ENCODE measurements at places on chromosomes 4 and X. TPM values are rescaled to one million over a fixed set of nuclear protein-coding genes. Genes with fewer than 3 reads are reported as not detected.

DNA sequence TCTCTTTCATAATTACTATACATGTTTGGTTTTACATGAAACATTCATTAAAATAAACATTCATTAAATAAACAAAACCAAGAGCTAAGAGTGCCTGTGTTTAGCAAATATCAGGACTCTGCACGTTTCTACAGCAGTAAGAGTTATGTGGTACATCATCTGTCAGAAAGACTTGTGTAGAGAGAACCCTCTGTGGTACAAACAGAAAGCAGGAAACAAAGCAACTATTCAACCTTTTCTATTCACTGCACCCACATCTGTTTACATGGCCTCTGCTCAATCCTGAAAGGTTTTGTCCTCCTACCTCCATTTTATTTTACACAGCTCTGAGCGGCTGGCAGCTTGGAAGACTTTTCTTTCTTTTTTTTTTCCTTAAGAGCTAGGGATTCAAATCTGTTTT is 90.7 kb upstream of the PCDH18 start:
- no peak for DNase-seq

- no peak for DNase-seq
Observed at GRCh38 chr4:159278399-159278798, 175.5 kb downstream of the RAPGEF2 start.

- DNase-seq = no peak
Observed at GRCh38 chr4:139943277-139943676, 210.7 kb downstream of the MAML3 start.

DNA sequence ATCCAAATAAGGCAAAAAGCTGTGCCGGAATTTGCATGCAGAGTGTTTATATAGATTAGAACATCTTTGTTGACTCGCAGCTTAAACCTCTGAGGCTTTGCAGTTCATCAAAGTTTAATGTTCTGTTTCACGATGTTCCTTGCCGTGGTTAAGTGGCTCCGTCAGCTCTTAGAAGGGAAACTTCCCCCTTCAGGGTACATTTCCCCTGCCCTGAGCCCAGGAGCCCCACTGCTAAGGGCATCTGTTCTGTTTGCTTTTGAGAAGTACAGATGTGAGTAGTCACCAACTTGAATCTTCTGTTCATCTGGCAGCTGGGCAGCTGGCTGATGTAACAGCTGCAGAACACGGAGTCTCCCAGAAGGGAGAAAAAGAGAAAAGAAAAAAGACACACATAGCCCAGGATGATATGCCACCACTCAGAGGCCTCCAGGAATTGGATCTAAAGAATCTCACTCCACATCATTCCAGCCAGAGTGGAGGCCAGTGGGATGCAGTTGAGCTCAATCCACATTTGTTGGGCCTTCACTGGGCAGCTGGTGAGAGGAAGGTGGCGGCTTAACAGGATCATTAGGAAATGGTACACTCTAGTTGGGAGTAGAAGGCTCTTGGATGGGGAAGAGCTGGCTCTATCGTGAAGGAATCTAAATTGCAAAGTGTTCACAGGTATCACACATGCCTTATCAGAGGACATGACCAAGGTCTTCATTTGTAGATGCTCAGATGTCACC is 178.7 kb upstream of the RBPJ start:
- DNase-seq = no peak

- DNase-seq = no peak
Observed at GRCh38 chr4:141248029-141248428, 27.3 kb downstream of the ZNF330 start.

ARMCX2 gene
- total RNA-seq = 29.7 TPM

ARHGAP36 gene
- total RNA-seq = not detected

NEK1 gene
- 4.4 TPM for total RNA-seq

GRCh38 chr4:162954976-162955375 is 211.7 kb downstream of the NAF1 start:
- DNase-seq = no peak

GRCh38 chr4:108696160-108696559 is 45.8 kb downstream of the OSTC start:
- no peak for DNase-seq

DNA sequence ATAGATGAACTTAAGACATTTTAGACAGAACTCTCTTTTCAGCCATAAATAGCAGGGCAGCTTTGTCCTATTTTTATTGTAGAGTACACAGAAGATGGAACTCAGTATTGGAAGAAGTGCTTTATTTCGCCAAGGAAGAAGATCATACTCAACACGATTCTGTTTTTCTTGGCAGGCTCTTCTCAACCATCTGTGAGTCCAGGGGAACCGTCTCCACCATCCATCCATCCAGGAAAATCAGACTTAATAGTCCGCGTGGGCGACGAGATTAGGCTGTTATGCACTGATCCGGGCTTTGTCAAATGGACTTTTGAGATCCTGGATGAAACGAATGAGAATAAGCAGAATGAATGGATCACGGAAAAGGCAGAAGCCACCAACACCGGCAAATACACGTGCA is 37.6 kb downstream of the KIT start:
- DNase-seq = no peak

FGFRL1 gene
- total RNA-seq = 6.2 TPM

ZAR1 gene
- not detected for total RNA-seq

DNA sequence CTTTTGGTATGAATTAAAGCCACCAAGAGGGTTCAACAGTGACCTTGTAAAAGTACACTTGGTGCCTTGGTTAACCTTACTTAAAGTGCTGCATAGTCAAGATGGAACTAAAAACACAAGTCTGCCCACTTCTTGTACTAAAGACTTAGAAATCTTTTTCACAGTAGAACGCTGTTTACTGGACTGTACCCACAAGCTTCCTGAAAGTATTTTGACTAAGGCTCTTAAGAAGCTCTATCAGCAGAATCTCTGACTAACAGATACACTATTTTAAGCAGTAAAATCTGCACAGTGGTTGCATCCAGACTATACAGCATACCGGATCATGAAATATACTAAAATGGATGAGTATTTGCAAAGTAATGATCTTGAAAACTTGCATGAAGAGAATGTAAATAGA is 7.2 kb downstream of the RAB28 start:
- no peak for DNase-seq

BTC gene
- total RNA-seq = not detected

ADH1C gene
- total RNA-seq = not detected

GRCh38 chrX:103562801-103563200 is 22.5 kb upstream of the TCEAL4 start:
- DNase-seq = no peak

HSD17B13 gene
- under 0.01 TPM for total RNA-seq

FHIP1A gene
- 0.76 TPM for total RNA-seq

DNA sequence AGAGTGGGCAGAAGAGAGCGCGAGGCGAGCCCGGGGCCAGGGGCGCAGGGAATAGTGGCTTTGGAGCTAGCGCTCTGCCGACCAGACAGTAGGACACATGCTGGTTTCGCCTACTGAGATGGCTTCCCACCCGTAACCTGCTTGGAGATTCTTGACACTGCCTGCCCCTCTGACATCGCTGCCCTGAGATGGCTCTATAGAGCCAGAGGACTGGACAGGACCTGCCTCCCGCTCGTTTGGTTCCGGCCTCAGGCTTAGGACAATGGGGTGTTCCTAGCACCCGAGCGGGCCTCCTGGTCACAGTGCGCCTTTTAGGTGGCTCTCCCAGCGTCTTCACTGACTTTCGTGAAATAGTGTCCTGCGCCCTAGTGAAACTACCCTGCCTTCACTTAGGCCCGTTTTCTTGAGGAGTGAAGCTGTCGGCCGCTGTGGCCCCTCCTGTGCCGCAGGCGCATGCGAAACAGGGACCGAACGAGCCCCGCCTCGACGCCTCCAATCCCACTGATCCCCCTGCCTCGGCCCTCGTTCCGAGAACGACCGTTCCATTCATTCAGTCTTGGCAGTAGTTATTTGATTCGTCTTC is 608 bp downstream of the TAF1 start:
- DNase-seq = no peak

GRCh38 chrX:21972721-21973120 is 32.2 kb downstream of the SMS start:
- peak; percentile 67 for DNase-seq

- no peak for DNase-seq
Observed at GRCh38 chrX:13852001-13852695, 35.3 kb upstream of the GPM6B start.

PPBP gene
- not detected for total RNA-seq

DNA sequence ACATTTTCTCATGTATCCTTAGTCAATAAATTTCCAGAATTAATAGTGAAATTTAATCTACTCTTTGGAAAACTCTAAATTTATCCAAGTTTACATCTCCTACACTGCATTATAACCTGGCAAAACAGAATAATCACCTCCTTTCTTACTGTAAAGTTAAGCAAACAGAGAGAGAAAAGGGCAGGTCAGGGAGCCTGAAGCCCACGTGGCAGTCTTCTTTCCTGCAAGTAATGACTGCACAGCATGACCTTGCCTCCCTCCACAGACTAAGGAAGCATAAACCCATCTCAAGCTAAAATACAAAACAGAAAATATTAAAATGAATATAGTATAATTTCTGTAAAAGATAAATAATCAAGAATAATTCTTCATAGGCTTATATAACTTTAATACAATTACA is 1153.0 kb downstream of the C4orf33 start:
- no peak for DNase-seq

DNA sequence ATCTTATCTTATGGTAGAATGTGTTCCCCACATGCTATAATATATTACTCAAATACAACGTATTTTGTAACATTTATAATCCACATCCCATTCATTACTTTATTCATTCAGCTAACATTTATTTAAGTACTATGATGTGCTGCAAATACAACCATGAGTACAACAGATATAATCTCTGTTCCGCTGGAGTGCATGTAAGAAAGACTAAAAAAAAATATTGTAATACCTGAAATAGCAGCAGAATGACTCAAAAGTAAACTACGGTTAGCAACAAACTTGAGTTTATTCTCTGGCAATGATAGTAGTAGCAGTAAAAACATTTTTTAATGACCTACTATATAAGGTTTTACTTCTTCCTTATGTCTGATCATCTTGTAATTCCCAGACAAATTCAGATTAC is 1776.3 kb downstream of the STIM2 start:
- DNase-seq = no peak

DNA sequence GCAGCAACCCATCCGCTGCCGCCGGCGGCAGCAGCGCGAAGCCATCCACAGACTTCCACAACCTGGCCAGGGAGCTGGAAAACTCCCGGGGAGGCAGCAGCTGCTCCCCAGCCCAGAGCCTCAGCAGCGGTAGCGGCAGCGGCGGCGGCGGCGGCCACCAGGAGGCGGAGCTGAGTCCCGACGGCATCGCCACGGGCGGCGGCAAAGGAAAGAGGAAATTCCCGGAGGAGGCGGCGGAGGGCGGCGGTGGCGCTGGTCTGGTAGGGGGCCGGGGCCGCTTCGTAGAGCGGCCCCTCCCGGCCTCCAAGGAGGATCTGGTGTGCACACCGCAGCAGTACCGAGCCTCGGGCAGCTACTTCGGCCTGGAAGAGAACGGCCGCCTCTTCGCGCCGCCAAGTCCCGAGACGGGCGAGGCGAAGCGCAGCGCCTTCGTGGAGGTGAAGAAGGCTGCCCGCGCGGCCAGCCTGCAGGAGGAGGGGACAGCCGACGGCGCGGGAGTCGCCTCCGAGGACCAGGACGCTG is 4.9 kb downstream of the PRDM8 start:
- no peak for DNase-seq

DNA sequence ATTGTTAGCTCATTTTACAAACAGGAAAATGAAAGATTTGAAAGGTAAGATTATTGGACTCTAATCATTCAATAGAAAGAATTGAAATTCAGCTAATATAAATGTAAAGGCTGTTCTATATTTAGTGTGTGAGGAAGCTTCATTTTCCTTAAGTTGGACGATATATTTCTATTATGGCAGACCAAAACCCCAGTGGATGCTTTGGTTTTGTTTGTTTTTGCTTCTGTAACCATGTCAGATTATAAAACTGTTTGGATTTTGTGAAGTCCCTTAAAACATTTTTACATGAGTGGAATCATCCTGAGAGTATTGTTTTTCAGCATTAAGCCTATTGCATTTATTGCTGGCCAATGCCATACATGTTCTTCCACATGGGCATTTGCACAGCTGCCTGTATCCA is 110.2 kb upstream of the ENPEP start:
- DNase-seq = no peak

DNA sequence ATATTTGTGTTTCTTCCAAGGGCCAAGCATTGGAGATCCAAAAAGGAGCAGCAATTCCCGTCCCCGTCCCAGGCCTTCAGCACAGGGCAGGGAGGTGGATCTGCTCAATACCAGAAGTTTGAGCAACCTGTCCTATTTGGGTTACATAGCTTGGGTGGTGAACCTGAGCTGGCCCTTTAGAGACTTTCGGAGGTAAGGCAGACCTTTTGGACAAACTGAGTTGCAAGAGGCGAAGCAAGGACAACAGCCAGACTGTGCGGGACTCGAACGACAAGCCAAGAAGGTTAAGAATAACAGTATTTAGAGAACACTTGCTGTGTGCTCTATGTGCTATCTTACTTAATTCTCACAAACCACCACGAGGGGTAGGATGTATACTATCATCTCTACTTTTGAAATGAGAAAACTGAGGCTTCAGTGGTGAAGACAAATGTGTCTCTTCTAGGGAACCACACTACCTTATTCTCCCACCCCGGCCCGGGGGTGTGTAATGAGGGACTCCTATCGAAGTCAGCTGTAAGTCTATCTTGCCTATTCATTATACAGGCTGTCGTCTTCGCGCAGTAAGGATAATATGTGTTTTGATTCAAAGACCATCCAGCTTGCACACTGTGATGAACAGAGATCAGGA is 1.3 kb downstream of the NOP14 start:
- no peak for DNase-seq

- DNase-seq = no peak
Observed at GRCh38 chrX:132191938-132192337, 27.3 kb downstream of the RAP2C start.

DNA sequence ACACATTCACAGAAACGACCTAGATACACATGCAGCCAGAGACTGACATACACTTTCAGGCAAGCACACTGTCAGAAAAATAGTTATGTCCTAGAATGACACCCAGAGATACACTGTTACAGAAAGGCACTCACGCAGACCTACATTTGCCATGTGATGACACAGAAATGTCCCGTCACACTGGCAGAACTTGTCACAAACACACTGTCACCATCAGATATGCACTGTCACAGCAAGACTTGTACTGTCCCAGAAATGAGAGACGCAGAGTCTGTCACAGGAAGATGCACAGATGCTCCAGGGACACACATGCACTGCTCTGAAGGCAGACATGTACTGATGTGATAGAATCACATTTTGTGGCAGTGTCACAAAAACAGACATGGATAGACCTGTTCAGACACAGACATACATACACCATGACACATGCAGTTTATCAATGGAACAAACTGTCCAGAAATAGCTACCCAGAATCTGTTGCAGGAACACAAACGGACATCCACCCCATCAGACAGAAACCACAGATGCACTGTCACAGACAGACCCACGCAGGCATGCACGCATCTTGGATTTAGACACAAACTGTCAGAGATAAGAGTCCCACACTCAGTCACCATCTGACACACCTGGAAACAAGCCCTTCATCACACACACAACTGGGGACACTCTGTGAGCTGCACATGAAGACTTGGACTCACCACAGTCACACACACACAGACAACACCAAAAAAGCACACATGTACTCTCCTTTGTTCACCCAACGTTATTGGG is 1.3 kb upstream of the PIM2 start:
- no peak for DNase-seq

GRCh38 chr4:8738471-8738931 is 133.1 kb downstream of the HMX1 start:
- no peak for DNase-seq

Data from dermis microvascular lymphatic vessel endothelial cell (primary cell).